ENCODE measurements at places on chromosomes 12 and 14.

DNA sequence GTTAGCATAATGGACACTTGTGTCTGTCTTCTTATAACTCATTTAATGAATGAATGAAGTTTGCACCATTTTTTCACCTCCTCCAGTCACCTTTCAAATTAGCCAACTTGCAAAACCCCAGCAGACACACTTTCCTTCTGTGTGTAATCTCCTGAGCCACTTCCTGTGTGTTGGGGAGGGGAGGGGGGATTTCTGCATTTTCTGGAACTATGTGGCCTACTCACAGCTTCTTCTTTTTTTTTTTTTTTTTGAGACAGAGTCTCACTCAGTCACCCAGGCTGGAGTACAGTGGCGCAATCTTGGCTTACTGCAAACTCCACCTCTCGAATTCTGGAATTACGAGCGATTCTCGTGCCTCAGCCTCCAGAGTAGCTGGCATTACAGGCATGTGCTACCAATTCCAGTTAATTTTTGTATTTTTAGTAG, 4.1 kb upstream of the SERPINA1 start:
- no peak for DNase-seq

GRCh38 chr12:89768586-89769482, 60.2 kb upstream of the ATP2B1 start:
- DNase-seq: no peak

DNA sequence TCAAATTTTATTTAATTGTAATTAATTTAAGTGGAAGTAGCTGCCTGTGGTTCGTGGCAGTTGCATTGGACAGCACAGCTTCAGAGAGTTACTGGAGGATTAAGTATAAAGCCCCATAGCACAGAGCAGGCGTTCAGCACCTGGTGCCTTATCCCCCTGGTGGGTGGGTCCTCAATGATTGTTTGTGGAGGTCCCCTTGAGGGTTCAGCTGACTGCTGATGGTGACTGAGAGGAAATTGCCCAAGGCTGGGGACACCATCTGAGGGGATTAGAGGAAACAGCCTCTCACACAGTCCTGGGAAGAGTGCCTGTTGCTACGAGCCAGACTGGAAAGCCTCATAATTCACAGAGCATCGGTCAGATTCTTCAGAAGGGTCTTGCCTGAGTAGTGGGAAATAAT, 83.4 kb upstream of the NOS1 start:
- DNase-seq: no peak

DNA sequence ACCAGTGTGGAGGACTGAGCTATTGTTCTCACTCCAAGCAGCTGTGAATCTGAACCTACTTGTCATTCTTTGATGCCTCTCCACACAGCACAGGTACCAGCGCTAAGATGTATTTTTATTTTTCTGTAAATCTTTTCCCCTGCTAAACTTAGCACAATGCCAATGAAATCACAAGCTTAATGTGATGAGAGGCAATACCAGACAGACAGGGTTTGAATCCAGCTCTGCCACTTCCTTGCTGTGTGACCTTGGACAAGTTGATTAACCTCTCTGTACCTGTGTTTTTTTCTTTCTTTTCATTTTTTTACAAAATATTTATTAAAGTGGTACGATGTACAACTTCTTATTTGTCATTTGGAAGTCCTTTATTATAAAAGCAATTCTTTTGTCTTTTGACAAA, 757.6 kb downstream of the MED13L start:
- no peak for DNase-seq

- no peak for DNase-seq
Measured at GRCh38 chr12:45324391-45324790, 108.5 kb downstream of the ANO6 start.
